SW480 (cell line): ENCODE measurements at places on chromosomes 5 and 9.

DNA sequence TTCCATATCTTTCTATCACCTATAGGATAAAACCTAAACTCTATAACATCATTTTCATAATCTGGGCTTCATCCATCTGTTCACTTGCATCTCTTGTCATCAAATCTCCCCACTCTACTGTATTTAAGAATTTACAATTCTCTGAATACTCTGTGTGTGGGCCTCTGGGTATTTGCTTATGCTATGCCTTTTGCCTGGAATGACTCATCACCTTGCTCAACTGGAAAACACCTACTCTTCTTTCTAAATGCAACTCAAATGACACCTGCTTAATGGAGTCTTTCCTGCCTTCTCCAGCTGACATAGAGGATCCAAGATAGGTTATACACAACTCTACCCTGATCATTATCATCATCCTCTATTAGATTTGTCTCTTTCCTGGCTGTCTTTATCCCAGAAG, 421.7 kb downstream of the SPATA31D1 start:
- peak; percentile 9 for DNase-seq

- DNase-seq, result no peak
Measured at GRCh38 chr9:126151686-126152134, 174.9 kb upstream of the MVB12B start.

- no peak for DNase-seq
Measured at GRCh38 chr9:4857163-4857810, 64.5 kb downstream of the RCL1 start.

DNA sequence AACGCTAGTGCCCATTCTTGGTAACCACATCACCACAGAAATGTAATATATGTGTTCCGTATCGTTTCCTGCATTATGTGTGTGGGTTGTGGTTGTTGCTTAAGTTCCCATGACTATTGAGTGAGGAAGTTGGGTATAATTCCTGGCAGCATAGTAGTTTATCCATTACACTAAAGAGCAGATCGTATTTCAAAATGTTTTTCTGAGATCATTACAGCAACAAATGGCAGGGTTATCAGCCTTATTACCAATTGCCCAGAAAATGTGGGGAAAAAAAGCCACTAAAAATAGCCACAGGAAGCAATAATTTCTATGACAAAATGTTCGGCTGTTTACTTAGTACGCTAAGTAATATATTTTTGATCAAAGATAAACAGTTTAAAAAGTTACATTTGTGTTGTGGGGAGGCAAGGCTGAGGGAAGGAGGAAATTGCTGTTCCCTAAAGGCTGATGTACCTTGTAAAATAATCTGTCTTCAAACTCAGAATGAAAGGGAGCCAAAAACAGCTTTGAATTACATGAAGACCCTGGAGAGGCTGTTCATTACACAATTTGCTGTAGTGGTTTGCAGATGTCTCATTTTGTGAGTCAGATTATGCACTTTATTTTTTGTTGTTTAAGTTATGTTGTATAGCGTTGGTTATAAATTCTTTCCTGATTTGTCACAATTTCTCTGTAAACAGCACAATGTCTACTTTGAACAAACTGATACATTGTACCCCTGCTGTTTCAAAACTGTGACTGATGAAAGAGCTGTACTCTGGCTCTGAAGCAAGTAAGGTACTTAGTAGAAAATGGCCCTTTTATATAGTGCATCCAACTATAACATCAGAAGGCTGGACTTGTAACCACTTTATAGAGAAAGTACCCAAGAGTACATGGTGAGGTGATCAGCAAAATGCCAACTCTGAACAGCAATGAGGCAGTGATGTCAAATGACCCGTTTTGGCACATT, 1028.5 kb downstream of the NR2F1-AS1 start:
- DNase-seq, result peak; percentile 66

DNA sequence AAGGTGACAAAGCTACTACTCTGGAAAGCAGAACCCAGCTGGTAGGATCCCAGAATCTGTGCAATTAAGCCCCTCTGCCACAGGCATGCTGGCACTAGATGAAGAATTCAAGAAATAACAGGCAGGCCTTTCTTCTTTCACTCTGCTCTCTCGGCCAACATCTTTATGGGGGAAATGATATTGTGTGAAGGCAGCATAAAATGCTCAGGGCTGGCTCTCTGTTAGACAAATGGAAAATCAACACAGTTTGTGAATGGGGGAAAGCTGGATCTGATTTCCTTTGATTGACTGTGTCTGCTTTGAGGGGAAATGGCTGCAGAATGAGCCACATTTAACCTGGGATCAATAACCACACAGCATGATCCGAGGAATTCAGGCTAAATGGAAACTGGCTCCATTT, 29.1 kb upstream of the AKNA start:
- DNase-seq, result no peak
